ENCODE measurements at places on chromosomes 7 and 10.
A peak's percentile ranks its signal among the peaks of the same experiment; 100 is the strongest.

- DNase-seq: peak; percentile 26
These were observed at the start of gene FAM241B for GRCh38 chr10:69629897-69630650. FAM241B (plus strand) TSS chr10:69630247; CDS start chr10:69631744, 1,497 bp downstream.

DNA sequence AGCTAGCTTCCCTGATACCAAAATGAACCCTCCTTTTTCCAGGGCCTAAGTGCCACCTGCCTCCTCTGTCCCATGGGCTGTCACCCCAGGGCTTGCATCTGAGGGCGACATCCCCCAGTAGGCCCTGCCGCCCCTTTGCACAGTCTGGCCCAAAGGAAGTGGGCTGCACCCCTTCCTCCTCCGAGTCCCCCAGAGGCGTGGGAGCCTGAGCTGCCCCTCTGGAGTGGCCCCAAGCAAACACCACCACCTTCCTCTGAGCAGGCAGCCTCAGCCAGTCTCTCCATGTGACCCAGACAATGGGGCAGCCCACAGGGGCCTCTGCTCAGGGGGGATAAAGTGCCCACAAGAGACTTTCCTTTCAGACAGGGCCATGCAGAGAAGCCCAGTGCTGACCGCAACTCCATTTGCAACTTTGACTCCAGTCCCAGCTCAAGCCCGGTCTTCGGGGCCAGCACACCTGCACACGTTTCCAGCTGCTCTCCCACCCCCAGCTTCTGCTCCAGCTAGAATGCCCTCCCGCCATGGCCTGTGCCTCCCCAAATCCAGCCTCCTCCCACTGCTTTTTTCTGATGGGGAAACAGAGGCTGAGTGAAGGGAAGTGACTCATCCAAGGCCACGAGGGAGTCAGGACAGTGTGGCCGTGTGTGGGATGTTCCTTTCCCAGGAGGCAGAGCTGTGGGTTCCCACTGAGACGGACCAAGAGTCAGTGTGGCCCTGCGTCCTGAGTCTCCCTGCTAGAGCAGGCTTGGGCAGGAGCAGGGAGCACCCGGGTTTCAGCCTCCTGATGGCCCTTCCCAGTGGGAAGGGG is 111.9 kb downstream of the ZMIZ1 start:
- DNase-seq: peak; percentile 90

- DNase-seq: no peak
These were observed 263.6 kb upstream of the AUTS2 start for GRCh38 chr7:69334701-69335100.

DNA sequence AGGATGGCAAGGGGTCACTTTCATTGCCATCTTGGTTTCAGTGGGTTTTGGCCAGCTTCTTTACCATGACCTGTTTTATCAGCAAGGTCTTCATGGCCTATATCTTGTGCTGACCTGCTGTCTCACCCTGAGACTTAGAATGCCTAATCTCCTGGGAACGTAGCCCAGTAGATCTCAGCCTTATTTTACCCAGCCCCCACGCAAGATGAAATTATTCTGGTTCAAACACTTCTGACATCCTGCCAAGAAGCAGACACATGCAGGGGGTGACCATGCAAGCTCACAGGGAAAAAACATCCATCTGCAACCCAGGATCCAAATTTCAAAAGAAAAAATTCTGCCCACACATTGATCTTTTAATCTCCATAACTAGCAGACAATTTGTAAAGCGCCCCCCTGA is 88.4 kb upstream of the EEPD1 start:
- no peak for DNase-seq

- peak; percentile 55 for DNase-seq
These were observed 87.1 kb downstream of the HIBADH start for GRCh38 chr7:27575613-27576012.

- no peak for DNase-seq
These were observed 265.2 kb upstream of the CSTF2T start for GRCh38 chr10:51964630-51965029.

DNA sequence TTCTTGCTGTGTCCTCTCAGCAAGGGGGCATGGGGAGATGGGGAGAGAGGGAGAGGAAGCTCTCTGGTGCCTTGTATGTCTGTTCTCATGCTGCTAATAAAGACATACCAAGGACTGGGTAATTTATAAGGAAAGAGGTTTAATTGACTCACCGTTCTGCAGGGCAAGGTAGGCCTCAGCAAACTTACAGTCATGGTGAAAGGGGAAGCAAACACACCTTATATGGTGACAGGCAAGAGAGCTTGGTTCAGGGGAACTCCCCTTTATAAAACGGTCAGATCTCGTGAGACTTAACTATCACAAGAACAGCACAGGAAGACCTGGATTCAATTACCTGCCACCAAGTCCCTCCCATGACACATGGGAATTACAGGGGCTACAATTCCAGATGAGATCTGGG is 464.7 kb upstream of the CELF2 start:
- DNase-seq: no peak

GRCh38 chr10:86364491-86365345 is 1.9 kb downstream of the GRID1 start:
- DNase-seq: no peak

DNA sequence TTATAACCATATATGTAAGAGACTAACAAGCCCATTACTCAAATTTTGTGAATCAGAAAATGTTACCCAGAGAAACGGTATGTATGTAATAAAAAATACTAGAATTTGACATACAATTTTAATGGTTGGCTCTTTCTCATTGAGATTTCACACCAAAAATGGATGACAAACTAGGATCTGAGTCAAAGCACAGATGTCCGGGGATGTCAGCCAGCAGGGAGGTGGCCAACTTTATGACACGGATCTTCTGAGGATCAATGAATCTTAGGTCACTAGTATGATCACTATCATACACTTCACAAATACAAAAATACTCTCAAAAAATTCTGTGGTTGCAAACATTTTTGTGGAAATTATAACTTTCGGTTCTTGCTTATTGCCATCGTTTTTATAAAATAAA is 173.5 kb upstream of the NFE2L3 start:
- DNase-seq: no peak

- no peak for DNase-seq
These were observed 47.9 kb upstream of the SEMA3D start for GRCh38 chr7:85234730-85235129.

GRCh38 chr7:151166629-151167196 is 781 bp downstream of the GBX1 start:
- no peak for DNase-seq
